Right ventricle myocardium superior (tissue), 1 donor: ENCODE measurements at places on chromosomes 7 and 10. TPM values are rescaled to one million over a fixed set of nuclear protein-coding genes. Genes with fewer than 3 reads are reported as not detected.

Gene SPDYE1
- not detected for total RNA-seq

- DNase-seq, result no peak
These were observed 25.1 kb downstream of the NRP1 start for GRCh38 chr10:33309406-33309805.

Gene WDFY4
- 1.1 TPM for total RNA-seq

- DNase-seq, result no peak
These were observed 22.4 kb downstream of the DNAJC12 start for GRCh38 chr10:67815571-67816059.

- DNase-seq, result no peak
These were observed 44.0 kb downstream of the GSDME start for GRCh38 chr7:24713039-24713793.

- DNase-seq, result no peak
These were observed 171.8 kb downstream of the SUGCT start for GRCh38 chr7:40306596-40306995.

- DNase-seq, result no peak
These were observed 261.5 kb downstream of the CDK14 start for GRCh38 chr7:90857603-90858002.

Gene CLIP2
- total RNA-seq, result 6.6 TPM

DNA sequence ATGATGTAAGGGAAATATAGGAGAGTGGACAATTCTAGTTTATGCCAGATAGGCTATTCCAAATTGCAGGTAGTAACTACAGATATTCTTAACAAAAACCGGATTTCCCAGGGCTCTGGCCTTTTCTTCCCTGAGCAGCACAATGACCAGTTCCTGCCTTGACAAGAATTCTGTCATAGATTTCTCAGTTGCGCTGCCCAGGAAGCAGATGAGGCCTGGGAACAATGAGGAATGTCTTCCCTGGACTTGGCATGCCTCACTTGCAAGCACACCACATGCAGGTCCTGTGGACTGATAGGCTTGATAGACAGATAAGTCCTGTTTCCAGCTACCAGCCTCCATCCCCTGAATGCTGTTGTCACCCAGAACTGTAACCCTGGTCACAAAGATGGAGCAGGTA lies 174.5 kb upstream of the PRSS58 start:
- no peak for DNase-seq

Gene PDE6C
- total RNA-seq, result not detected

GRCh38 chr10:113086282-113086681 lies 136.2 kb downstream of the TCF7L2 start:
- DNase-seq, result no peak

DNA sequence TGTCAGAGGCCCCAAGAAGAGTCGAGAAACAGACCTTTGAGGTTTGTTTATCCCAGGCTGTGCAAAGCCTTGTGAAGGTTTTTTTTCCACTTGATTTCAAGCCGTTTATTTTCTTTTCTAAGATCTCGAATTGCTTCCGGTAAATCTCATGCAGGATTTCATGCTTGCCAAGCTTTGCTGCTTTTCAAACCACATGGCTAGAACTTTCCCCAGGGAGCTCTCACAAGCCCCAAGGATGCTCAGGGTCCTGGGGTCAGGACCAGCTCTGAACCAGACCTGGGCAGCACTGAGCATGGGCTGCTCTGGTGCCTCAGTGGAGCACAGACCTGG lies 48.0 kb upstream of the AQP1 start:
- DNase-seq, result no peak

- peak; percentile 70 for DNase-seq
These were observed at the start of gene CABCOCO1 for GRCh38 chr10:61662794-61663259. CABCOCO1 (plus strand) TSS chr10:61662929; CDS start chr10:61662973, 44 bp downstream.

DNA sequence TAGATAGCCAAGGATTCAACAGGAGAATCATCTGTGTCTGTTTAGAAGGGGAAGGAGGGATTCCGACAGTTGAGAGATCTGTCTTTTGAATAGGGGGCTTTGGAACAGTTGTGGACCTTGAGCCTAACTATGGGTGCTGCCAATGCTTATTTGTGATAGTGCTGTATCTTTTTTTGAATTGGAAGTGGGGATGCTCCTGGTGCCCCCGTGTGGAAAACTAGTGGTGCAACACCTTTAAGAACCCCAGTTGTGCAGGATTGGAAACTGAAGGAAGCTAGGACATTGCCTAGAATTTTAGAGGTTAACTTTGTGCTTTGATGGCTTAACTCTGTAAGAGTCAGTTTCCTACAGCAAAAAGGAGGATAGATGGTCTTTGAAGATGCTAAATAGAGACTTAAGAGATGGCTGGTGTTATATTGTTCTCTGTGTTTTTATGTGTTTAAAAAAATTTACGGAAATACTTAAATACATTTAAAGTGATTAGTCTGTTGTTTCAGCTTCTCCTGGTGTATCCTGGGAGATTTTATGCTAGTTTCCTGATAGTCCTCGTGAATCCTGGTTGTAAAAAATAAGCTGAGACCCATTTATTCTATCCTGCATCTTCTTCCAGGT lies 69.3 kb downstream of the AP3M1 start:
- no peak for DNase-seq

Gene SLC25A13
- total RNA-seq, result 11.6 TPM

DNA sequence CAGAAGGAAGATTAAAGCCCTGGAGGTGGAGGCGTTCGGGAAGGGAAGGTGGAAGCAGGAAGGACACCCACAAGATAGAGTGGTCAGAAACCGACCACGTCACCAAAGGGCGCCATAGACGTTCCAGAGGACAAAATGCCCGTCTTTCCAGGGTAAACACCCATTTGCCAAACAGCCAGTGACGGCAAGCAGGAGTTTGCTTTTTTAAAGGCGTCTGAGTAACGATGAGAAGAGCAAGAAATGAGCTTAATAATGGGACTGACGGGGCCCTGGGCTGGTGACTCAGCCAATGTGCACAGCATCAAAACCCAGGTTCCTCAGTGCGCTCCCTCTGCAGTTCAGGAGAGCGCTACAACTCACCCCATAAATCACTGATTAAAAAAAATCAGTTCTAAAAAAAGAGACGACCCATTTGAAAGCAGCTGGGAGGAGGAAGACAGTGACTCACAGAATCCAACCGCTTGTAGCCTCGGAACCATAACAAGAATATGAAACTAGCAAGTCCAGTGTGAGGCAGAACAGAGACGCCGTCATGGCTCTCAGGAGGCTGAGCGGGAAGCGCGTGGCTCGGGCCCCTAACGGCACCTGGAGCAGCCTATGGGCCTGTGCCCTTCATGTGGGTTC lies 5.9 kb downstream of the DIP2C start:
- no peak for DNase-seq

Gene PCGF6
- 5.4 TPM for total RNA-seq

DNA sequence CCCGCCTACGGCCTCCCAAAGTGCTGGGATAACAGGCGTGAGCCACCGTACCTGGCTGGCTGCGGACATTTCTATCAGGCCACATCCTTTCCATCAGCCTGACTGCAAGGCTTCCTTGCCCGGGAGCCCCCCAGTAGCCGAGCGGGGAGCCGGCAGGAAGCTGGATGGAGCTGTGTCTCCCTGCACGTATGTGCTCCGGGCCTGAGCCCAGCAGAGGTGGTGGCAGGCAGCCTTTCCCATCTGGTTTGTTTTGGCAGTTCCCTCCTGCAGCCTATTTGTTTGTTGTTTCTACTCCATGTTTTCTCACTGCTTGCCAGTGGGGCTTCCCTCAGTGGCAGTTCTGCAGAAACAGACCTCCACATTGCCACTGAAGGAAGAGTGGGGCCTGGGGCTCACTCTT lies 5.4 kb downstream of the POP7 start:
- no peak for DNase-seq

GRCh38 chr10:20988357-20988983 lies 91.4 kb upstream of the NEBL start:
- DNase-seq, result no peak

DNA sequence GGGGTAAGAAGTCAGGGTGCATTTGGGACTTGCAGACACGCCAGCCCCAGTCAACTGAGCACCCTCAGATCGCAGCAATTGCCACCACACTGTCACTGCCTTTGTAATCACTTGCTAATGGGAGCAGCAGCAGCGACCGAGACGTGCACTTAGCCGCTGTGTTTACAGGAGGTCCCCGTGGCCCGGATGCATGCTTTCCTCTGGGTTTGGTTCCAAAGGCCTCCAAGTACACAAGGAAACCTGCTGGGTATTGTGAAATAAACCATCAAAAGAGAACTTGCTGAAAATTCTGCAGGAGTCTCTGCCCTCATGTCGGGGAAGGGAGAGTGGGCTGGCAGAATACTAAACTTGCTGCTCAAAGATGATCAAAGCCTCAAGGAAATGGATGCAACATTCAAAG lies 341.7 kb downstream of the DNAJB6 start:
- DNase-seq, result peak; percentile 36

Gene LEP
- total RNA-seq, result 0.86 TPM

GRCh38 chr7:42843205-42843800 lies 68.6 kb downstream of the C7orf25 start:
- peak; percentile 51 for DNase-seq

DNA sequence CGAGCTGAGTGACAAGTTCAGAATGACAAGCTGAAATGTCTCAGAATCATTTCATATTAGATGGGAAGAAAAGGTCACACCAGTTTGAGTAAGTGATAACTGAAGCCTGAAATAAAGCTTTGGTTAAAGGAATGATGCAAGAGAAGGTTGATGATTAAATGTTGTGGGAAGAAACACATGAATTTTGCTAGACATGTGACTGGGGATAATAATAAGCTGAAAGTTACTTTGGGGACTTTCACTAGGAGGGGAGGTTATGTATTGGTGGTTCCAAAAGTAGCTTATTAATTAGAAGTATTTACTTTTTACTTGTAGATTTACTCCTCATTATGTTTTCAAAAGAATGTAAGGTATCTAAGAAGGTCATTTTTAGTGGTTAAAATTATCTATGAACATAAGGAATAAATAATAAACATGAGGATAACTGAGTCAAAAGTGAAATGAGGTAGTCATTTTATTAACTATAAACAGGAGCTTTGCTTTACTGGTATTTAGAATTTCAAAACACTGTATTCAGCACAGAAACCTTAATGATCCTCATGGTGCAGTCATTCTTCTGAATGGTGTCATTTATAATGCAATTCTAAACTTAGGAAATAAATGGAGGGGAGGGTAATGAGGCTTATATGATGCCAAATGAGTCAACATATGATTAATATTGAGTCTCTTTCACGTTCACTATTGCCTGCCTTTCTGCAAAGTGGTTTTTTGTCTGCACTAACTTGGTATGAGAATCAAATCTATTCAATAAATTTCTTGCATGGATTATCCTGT lies 63.7 kb downstream of the PRKG1 start:
- no peak for DNase-seq

- DNase-seq, result no peak
These were observed 163.3 kb downstream of the USP6NL start for GRCh38 chr10:11448190-11448544.

- no peak for DNase-seq
These were observed 86.2 kb upstream of the PPIF start for GRCh38 chr10:79260811-79261740.

GRCh38 chr10:119655566-119656001 lies 4.4 kb downstream of the BAG3 start:
- peak; percentile 67 for DNase-seq

DNA sequence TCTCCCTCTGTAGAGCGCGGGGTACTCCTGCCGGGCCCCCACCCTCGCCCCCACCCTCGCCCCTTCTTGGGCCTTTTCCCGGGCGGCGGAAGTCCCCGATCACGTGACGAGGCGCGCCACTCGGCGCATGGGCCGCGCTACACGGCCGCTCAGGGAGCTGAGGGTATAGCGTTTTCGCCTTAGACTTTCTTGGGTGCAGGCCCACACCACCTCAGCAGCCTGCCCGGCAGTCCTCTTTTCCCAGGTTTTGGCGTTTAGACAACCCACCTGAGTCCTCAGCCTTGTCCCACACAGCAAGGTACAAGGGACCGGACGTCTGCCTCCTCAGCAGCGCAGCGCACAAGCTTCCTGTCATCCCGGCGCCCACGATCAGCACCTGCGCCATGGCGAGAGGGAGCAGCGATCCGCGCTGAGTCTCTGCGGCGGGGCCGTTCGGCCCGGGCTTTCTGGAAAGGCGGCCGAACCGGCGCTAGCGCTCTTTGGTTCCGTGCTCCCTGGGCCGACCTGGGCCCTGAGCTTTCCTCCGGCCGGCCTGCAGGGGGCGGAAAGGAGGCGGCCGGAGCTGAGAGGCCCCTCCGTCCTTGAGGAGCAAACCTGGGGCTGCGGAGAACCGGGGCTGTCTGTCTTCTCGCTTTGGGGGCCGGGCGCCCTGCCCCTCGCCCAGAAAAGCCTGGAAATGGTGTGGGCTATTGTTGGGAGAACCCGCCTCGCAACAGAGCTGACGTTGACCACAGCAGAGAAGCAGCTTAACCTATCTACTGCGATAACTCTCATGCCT lies at the start of gene RNLS:
Gene RNLS, minus strand, starts transcription at position 513 of the 778 bp plus-strand sequence.
- peak; percentile 85 for DNase-seq

- DNase-seq, result no peak
These were observed 4.3 kb downstream of the NOC3L start for GRCh38 chr10:94358480-94358879.

DNA sequence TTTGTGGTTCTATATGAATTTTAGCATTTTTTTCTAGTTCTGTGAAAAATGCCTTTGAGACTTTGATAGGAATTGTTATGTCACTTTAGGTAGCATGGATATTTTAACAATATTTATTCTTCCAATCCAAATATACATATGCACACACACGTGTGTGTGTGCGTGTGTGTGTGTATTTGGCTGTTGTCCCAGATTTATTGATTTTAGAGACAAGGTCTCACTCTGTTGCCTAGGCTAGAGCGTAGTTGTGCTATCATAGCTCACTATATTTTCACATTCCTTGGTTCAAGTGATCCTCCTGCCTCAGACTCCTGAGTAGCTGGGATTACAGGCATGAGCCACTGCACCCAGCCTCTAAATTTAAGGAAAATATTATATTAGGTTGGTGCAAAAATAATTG lies 162.5 kb upstream of the TRIM24 start:
- DNase-seq, result no peak

DNA sequence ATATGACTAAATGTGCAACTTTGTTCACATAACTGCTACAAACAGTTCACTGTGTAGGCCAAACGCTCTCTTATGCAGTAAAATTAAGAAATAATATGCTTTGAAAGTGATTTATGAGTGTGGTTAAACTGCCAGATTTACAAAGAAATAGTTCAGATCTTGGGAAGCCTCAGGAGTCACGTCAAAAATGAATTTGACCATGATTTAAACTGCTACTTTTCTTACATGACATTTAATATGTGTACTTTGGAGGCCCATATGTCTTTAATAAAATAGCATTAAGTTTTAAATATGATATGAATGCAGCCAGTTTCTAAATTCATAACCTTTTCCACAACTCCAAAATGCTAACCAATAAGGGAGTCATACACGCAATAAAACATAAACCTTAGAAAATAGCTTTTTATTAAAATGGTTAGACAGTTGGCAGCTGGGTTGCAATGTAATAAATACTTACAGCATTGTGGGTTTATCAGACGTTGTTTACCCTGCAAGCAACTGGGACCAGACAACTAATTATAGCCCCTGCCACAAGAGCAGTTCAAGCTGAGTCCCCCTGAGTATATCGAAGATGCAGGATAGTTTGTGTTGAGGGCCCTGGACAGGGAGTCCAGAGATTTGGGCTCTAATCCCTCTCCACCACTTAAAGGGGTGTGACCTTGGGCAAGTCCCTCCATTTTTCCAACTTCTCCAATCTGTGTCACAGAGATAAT lies 640.4 kb downstream of the LRMDA start:
- no peak for DNase-seq
